ENCODE measurements at places on chromosomes 5 and 9. TPM values are rescaled to one million over a fixed set of nuclear protein-coding genes. Genes with fewer than 3 reads are reported as not detected.

CDKN2A gene
- 1.4 TPM for total RNA-seq

- no peak for DNase-seq
Measured at GRCh38 chr5:168869615-168870227, 290.6 kb upstream of the PANK3 start.

GRCh38 chr5:170882345-170882744 is 20.5 kb downstream of the RANBP17 start:
- no peak for DNase-seq

PPIC gene
- total RNA-seq = 76.8 TPM

DNA sequence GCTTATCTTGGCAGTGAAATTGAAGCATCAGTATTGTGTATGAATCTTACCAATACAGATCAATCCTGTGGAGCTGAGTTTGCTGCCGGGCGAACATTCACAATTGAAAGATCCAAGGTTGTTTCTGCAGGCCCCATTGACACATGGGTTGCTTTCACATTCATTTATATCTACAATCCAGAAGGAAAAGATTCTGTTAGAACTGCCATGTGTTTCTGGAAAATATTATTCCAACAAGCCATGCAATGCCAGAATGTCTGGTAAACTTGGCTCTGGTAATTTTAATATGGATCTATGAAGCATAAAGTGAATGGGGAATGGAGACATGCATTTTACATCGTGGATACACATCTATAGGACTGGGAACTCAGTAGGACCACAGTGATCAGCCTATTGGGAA is 180.8 kb downstream of the FBN2 start:
- no peak for DNase-seq

FGD3 gene
- 6.3 TPM for total RNA-seq

PPP2R2B gene
- 17.3 TPM for total RNA-seq

PFN3 gene
- not detected for total RNA-seq

CDH12 gene
- total RNA-seq = not detected

IRX1 gene
- 0.14 TPM for total RNA-seq
